ENCODE measurements at places on chromosomes 6 and 20. TPM values are rescaled to one million over a fixed set of nuclear protein-coding genes. Genes with fewer than 3 reads are reported as not detected.

The PHF20 gene
- 37.0 TPM for total RNA-seq

The GZF1 gene
- total RNA-seq = 12.2 TPM

The RFX6 gene
- not detected for total RNA-seq

The CD24 gene
- total RNA-seq = 243 TPM

The TPBG gene
- 35.5 TPM for total RNA-seq

The AGPAT1 gene
- 39.4 TPM for total RNA-seq

The MATN4 gene
- 0.16 TPM for total RNA-seq

The PHACTR2 gene
- total RNA-seq = 3.3 TPM

The GPLD1 gene
- 1.1 TPM for total RNA-seq

The TBXT gene
- total RNA-seq = not detected

The CYP24A1 gene
- 91.3 TPM for total RNA-seq

The MUC21 gene
- not detected for total RNA-seq

The SALL4 gene
- total RNA-seq = 2.0 TPM

The FAM184A gene
- not detected for total RNA-seq

The IL17A gene
- total RNA-seq = not detected

The EEF1A2 gene
- 146 TPM for total RNA-seq

The HNF4A gene
- 18.8 TPM for total RNA-seq

The SLC39A7 gene
- 98.2 TPM for total RNA-seq

The RPL7L1 gene
- total RNA-seq = 99.1 TPM

The MDFI gene
- total RNA-seq = 0.67 TPM

The GPSM3 gene
- total RNA-seq = 0.47 TPM

The VEGFA gene
- 30.8 TPM for total RNA-seq

The RSPH9 gene
- total RNA-seq = 0.32 TPM

The CGA gene
- 0.24 TPM for total RNA-seq

The ULBP2 gene
- total RNA-seq = 3.2 TPM

The BPIFB6 gene
- not detected for total RNA-seq

The PLEKHG1 gene
- 0.68 TPM for total RNA-seq

The COL11A2 gene
- total RNA-seq = 0.93 TPM

The XRN2 gene
- total RNA-seq = 126 TPM

The MPIG6B gene
- not detected for total RNA-seq

The B3GAT2 gene
- 0.06 TPM for total RNA-seq

The FAM209B gene
- 0.40 TPM for total RNA-seq

The NMBR gene
- not detected for total RNA-seq

The RHAG gene
- total RNA-seq = not detected

The SMLR1 gene
- not detected for total RNA-seq

Data from A549 treated with Hydrocortisone at 1 μM for 4 hours (cell line).